NCI-H187 (cell line): ENCODE measurements at places on chromosomes 12 and 14.

GRCh38 chr12:117967043-117967442 lies 1.7 kb downstream of the KSR2 start:
- DNase-seq, result no peak

GRCh38 chr14:60815371-60815770 lies 80.8 kb downstream of the MNAT1 start:
- no peak for DNase-seq

GRCh38 chr14:79193689-79194477 lies 1017.4 kb downstream of the DIO2 start:
- no peak for DNase-seq

- no peak for DNase-seq
Observed at GRCh38 chr14:64646103-64646502, 58.1 kb upstream of the PLEKHG3 start.

DNA sequence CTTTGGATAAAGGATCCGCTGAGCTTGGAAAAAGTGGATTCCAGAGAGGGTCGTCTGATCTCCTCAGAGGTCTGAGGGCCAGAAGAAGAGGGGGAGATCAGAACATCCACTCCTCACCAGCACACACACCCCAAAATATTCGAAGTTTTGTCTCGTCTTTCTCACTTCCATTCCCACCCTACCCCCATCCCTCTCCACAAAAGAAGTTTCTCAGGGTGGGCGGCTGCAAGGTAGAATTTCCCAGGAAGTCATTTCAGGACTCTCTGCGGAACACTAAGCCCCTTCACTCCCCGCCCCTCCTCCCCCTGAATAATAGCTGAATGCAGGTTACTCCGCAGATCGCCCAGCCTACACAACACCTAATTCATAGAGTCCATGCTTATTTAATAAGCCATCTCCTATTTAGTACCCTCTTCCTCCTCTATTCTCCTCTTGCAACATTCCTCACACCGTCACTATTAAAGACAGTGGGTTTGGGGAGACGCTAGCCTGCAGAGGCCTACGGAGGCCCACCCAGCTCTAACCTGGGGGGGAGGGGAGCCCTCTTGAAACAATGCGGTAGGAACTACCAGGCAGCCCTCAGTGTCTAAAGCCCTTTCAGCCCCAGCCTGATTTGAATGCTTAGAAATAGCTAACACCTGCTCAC lies 649 bp upstream of the SALL2 start:
- DNase-seq, result peak; percentile 43

DNA sequence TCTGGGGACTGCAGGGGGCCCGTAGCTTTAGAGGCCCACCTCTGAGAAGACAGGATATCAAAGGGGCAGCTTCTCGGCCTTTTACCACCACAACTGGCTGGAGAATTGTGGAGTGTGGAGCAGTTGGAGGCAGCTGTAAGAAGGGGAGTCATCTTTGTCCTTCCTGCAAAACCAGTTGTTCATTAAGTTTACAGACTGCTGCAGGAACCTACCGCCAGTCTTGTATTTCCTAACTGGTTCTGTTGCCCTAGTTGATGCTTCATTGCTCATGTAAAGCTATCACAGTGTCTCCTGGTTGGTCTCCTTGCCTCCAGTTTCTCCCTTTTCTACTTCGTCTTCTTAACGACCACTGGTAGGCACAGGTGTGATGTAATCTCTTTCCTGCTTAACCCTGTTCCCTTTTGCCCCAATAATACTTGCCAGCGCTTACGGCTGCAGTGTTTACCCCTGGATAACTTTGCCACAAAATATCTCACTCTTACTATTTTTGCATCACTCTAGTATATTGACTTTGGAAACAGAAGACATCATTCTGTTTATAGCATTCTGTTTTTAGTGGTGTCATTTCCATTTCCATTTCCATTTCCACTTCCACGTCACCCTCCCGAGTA lies 11.9 kb downstream of the ESPL1 start:
- DNase-seq, result no peak

- no peak for DNase-seq
Observed at GRCh38 chr14:60925286-60925685, 55.6 kb downstream of the TRMT5 start.

DNA sequence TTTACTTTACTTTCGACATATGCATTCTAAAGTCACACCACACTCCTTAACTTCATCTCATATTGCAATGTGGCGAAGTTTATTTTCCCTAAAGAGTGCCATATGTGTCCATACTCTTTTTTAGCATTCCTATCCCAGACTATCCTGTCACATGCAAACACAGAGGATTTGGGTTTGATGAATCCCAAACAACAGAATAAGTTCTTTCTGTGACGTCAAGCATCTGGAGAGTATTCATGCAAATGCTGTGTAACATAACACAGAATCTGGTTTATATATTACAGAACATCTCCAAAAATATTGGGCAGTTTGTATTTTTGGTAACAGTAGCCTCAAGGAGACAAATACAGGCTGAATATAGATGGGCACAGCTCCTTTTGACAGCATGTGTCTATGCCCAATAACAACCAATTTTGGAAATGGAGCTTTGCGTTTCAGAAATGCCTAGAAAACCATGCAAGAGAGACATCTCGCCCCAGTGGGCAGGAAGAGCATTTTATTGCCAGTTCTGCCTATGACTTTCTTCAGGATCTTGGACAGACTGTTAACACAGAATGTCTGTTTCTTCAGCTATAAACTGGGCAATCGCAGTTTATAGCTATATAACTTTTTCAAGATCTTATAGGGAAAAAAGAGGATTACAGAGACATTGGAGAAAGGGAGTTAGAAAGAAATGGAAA lies 190.8 kb downstream of the ADAMTS20 start:
- DNase-seq, result no peak

- DNase-seq, result no peak
Observed at GRCh38 chr14:95649230-95649629, 37.0 kb upstream of the TCL1B start.

DNA sequence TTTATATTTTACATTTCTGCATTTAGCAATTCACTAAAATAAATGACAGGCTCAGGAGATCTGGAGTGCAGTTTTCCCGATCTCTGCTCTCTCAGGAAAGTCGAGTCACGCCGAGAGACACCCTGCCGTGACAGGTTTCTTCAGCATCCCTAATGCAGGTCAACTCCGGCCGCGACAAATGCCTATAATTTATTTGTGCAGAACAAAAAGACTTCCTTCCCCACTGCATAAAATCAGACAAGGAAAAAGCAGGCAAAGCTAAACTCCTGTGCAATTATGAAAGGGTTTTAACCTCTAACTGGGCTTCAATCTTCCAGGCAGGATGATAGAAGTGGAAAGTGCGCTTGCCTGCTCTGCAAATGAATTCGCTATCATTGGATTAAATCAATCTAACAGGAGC lies 28.1 kb downstream of the SPRING1 start:
- no peak for DNase-seq

- no peak for DNase-seq
Observed at GRCh38 chr12:9319842-9320173, 111.6 kb upstream of the PZP start.

GRCh38 chr14:43031598-43031997 lies 1424.9 kb downstream of the LRFN5 start:
- DNase-seq, result no peak

GRCh38 chr12:22353615-22354325 lies 19.3 kb upstream of the ST8SIA1 start:
- DNase-seq, result no peak

DNA sequence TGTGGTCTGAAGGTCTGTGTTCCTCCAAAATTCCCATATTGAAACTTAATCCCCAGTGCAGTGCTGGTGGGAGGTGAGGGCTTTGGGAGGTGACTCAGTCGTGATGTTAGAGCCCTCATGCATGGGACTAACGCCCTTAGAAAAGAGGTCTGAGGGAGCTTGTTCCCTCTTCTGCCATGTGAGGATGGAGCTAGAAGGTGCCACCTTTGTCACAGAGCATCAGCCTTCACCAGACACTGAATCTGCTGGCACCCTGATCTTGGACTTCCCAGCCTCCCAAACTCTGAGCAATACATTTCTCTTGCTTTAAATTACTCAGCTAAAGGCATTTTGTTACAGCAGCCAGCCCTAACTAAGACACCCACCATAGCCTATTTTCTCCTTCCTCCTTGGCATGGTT lies 13.9 kb downstream of the RAB15 start:
- DNase-seq, result no peak

- DNase-seq, result peak; percentile 42
Observed at GRCh38 chr12:110718222-110718908, 24.3 kb downstream of the PPP1CC start.

- DNase-seq, result no peak
Observed at GRCh38 chr12:11477110-11477509, 81.7 kb upstream of the PRB2 start.

DNA sequence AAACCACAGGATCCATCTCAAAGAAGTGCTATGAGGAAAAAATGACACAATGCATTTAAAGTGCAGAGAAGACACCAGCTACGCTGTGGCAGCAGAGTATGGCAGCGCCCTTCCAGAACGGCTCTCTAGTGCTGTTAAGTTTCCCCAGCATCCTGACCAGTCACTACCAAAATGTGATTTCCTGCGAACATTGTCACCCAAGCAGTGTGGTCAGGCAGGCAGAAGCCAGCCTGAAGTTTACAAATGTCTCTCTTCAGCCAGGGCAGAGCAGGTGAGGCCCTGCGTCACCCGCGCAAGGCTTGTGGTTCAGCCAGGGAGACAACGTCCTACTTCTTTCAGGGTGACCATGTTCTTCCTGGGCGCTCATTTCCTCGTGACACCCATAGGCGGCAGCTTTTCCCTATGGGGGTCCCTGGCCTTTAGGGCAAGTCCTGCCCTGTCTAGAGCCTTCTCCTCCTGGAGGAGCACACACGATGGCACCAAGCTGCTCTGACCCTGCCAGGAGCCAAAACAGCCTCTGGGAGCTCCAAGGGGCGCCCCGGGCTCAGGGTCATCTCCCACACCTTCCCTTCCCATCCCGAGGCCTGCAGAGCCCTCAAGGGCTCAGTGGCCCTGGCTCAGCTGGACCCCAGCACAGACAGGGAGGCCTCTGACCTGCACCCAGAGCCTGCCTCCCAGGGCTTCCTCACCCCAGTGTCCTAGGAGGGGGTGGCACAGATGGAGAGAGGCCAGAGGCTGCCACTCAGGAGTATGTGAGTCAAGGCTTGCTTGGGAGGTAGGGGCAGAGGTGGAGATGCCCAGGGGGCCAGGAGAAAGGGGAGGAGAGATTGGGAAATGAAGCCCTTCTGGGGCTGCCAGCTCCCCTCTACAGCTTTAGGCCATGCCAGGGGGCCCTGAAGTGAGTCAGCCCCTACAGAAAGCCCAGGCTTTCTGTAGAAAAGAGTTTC lies 41.9 kb downstream of the PSMA6 start:
- DNase-seq, result no peak

DNA sequence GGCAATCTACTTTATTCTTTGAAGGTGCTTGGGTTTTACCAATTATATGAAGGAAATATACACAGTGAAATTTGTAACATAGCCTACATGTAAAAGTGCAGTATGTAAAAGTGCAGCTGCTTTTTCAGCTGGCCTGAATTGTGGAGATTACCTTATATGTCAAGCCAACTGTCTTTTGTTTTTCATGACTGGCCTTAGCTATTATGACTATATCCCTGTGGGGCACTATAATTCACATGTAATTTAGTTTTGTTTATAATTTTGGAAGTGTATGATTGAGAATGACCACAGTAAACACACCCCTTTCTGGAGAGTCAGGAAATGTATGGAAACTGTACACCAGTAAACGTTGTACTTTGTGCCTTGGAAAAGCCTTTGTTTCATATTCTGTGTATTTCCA lies 435.0 kb upstream of the STXBP6 start:
- DNase-seq, result no peak

- DNase-seq, result no peak
Observed at GRCh38 chr14:92970271-92970670, 47.3 kb downstream of the CHGA start.

GRCh38 chr14:92415969-92416368 lies 93.0 kb downstream of the SLC24A4 start:
- DNase-seq, result no peak

DNA sequence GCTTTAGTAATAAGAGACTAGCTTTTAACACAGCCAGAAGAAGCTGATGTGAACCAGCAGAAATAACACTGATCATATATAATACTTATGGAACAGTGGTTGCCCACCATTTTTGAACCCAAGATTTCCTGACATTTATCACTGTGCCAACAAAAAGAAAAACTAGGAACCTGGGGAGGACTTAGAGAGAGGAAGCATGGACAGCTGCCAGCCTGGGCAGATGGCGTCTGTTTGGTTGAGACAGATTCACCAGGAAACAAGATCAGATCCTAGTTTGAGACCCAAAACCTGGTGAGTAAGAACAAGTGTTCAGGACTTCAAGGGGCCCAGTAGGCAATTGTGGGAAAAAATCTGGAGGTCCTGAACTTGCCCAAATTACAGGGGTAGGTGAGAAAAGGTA lies 95.3 kb downstream of the BICD1 start:
- no peak for DNase-seq

DNA sequence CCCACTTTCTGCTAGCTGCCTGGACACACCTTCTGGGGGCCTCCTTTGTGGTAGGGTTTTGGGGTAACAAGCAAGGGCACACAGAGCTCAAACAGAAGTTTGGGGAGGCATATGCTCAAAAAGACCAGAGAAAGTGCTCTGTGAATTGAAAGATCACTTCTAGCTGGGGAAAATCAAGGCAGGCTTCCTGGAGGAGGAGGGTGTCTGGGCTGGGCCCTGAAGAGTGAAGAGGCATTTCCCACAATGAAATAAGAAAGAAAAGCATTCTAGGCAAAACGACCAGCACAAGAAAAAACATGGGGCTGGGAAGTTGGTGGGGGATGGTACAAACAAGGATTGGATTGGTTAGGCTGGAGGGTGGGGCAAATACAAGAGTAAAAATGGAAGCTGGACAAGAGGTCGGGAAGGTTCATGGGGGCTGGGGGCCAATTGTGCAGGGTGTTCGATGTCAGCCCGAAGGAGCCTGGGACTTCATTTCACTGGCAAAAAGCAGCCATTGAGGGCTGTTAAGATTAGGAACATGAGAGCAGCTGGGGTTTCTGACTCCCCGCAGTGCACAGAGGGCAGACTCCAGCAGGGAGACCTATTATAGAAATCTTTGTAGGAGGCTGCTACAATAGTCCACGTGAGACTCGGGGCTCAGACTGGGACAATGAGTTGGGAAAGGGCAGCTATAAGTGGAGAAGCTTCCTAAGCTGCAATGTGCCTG lies 51.5 kb upstream of the CMKLR1 start:
- DNase-seq, result no peak

- no peak for DNase-seq
Observed at GRCh38 chr12:53219956-53220693, 11.9 kb downstream of the RARG start.

GRCh38 chr12:49232940-49233841 lies 31.7 kb upstream of the TUBA1C start:
- peak; percentile 90 for DNase-seq

GRCh38 chr14:50397390-50398188 lies 908 bp upstream of the CDKL1 start:
- DNase-seq, result no peak

DNA sequence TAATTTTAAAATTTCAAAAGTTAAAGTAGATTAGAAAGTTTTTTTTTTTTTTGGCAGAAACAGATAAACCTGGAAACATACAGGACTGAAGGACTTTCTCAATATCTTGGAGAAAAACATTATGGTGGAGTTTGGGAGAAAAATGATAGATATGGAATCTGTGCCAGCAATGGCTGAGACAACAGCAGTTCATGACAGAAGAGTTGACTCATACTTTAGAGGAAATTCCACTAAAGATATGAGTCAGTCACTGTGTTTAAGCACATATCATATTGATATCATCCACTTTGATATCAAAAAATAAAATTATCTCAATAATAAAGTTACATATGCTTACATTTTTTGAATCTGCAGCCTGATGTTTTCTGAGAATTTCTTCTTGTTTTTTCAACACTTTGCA lies 193.9 kb upstream of the OR4E1 start:
- no peak for DNase-seq

GRCh38 chr12:90398285-90398836 lies 556.6 kb downstream of the CCER1 start:
- no peak for DNase-seq
